ENCODE measurements at places on chromosomes 1 and 21.

DNA sequence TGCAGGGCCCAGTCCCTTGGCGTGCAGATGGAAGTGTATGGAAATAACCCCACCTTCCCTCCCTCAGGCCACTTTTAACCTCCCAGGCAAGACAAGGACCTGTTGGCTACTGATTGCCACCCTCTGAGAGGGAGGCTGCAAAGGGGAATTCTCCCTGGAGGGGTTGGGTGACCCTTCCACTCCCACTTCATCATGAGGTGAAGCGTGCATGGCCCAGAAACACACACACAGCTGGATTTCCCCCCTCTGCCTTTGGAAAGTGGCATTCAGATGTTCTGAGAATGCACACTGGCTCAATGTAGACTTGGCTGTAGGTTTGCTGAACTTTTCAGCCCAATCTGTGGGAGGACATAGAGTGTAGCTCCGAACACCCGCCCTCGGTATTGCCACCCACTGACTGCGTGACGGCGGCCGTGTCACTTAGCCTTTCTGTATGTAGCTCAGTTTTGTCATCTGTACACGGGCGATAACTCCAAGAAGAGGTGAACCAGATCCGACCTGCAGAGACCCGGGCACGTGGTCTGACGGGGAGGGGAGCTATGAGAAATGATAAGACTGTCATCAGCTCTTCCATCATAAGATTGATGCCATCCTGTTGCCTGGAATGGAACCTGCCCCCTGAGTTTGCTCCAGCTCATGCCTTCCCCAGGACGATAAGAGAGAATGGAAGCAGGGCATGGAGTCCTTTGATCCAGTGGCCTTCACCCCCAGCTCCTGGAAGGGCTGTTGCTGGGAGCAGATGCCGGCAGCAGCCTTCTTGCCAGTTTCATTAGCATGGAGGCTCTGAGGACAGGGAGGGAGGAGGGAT is 19.3 kb downstream of the MIIP start:
- no peak for DNase-seq

DNA sequence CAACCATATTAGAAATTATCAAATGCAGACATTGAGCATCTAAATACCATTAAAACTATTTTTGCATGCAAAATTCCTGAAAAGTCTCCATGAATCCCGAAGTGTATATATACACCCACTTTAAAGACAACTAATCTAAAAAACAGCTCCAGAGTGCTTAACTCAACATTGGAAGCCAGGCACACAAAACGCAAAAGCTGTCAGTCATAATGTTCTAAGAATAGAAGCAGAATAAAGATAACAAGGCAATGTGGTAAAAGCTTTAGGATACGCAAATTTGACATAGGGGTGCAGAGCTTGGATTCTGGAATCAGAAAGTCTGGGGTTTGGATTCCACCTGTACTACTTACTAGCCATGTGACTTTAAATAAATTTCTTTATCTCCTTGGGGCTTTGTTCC is 62.5 kb downstream of the SMYD3 start:
- DNase-seq: no peak

- no peak for DNase-seq
Measured at GRCh38 chr1:18005238-18005637, 102.4 kb upstream of the IGSF21 start.

DNA sequence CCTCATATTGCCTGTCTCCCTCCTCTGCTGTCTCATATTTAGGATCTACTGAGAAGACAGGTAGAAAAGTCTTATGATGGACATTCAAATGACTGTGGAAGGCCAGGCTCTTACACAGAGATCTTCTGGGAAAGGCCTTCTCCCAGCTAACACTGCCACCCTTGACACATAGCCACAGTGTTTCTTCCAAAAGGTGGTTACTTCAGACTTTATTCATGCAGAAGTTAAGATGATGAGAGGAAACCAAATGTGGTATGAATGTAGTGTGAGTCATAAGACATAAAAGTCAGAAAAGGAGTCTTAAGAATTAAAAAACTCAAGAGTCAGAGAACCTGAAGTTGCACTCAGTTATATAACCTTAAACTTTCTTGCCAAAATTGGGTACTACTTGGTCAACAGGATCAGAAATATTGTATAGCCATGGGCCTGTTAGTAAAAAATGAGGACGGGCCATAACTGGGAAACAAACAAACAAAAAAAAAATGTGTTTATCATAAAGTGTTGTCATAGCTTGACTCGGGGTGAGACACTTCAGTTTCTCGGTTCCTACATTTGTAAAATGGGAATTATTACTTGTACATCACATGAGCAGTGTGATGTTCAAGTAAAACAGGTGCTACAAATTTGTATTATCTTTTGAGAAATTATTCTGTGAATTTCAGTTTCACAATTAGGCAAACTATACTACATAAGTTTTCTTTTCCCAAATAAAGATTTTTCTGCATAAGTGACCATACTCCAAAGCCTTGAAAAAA is 1.2 kb upstream of the DENND1B start:
- DNase-seq: no peak

DNA sequence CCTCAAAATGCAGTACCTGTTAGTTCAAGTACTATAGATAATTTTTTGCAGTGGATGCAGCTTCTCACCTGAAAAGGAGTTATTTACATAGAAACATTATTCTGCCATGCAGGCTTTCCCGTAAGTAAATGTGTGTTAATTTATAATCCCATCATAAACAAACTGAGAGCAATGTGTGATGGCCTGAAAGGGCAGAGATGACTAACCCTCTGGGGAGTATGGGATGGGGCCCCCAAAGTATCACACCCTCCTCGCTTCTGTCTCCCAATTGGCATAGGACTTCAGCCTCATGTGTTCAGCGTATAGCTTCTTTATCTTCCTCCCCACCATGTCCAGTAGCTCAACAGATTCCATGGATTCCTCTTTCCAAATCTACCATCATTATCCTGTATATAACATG is 7.6 kb downstream of the HMGCL start:
- DNase-seq: no peak

GRCh38 chr1:192588546-192588945 is 13.0 kb downstream of the RGS1 start:
- DNase-seq: no peak

Data from ascending aorta (tissue), 2 donors.